ENCODE measurements at places on chromosomes 3 and 15.

DNA sequence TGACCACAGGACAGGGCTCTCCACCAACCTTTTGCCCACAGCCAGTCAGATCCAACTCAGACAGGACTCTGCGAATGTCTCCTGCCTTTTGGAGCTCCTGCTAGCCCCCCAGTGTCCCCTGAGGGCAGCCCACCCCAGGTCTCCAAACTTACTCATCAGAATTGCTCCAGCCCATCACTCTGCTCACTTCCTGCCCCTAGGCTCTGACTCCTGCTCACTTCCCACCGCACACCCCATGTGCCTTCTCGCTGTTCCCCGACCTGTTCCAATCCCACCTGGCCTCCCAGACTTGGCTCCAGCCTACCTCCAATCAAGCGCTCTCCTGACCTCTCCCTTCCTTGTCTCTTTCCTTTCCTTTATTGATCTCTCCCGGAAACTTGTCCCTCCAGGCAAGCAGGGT is 5.9 kb upstream of the STRA6 start:
- H3K36me3 ChIP-seq: no peaks in the 10 kb centered on the region
- peaks cover 29% of the 10 kb centered on the region for H3K4me1 ChIP-seq
- peak overlapping the region; percentile 24 for H3K27ac ChIP-seq
- no peak for DNase-seq

DNA sequence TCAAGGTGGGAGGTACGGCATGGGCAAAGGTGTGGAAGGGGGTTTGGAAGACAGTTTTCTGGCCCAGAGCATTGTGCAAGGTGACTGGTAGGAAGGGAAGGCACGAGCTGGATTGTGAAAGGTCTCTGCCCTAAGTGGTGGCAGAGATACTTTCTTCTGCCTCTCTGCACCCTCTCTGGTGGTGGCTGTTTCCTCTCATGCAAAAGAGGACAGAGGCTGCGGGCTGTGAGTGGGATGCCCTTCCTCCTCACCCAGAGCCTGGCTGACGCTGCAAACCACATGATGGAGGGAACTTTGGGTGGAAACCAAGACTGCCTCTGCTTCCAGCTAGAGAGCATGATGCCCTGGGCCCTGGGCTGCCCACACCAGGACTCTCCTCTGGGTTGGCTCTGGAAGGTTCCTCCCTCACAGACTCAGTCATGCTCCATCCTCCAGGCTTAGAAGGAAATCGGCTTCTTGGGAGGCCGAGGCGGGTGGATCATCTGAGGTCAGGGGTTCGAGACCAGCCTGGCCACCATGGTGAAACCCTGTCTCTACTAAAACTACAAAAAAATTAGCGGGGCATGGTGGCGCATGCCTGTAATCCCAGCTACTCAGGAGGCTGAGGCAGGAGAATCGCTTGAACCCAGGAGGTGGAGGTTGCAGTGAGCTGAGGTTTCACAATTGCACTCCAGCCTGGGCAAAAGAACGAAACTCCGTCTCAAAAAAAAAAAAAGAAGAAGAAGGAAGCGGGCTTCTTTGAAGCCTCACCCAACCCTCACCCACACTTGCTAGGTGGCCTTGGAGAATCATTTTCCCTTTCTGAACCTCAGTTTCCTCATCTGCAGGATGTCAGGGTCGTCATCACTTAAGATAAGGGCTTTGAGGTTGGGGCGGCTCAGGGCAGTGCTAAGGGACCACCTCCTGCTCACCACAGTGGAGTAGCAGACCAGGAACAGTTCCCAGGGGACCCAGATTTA is 8.3 kb downstream of the PSTPIP1 start:
- DNase-seq: no peak
- no peaks in the 10 kb centered on the region for H3K36me3 ChIP-seq
- H3K4me1 ChIP-seq: no peaks in the 10 kb centered on the region
- H3K27me3 ChIP-seq: no peaks in the 10 kb centered on the region
- H3K4me3 ChIP-seq: no peak overlapping the region

GRCh38 chr15:69794645-69795469 is 302.9 kb downstream of the TLE3 start:
- no peak overlapping the region for H3K4me3 ChIP-seq
- H3K4me1 ChIP-seq: peaks cover 3% of the 10 kb centered on the region

DNA sequence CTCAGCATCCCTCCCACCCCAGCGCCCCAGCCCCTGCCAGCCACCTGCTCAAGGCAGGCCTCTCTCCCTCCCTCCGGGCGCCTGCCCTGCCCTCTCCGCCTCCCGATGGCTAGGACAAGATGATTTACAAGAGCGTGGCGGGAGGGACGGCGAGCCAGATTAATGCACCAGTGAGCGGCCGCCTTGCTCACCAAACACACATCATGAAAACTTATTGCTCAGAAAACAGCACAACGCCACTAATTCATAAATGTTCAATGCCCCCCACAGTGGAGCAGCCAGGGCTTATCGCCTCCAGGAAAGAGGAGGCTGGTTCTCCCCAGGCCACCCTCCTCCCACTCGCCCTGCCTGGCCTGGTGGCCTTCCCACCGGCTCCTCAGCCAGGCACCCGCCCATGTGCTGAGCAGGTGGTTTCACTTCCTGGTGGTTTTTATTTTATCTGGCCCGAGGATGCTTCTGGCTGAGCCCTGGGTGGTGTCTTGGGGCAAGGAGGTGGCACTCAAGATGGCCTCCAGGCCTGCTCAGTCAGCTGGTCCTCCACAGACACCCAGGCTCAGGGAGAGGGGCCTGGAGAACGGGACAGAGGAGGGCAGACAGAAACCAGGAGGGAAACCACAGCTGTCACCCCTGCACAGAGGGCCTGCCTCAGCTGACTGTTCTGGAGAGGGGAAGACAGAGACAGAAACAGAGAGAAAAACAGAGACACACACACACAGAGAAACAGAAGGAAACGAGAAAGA is 284.9 kb downstream of the UACA start:
- no peaks in the 10 kb centered on the region for H3K4me1 ChIP-seq
- H3K27ac ChIP-seq: no peak overlapping the region
- no peaks in the 10 kb centered on the region for H3K36me3 ChIP-seq

- peak overlapping the region; percentile 77 for H3K4me3 ChIP-seq
- DNase-seq: peak; percentile 76
- no peaks in the 10 kb centered on the region for H3K36me3 ChIP-seq
- H3K4me1 ChIP-seq: peaks cover 32% of the 10 kb centered on the region
Measured at GRCh38 chr3:46881596-46882376, 4.3 kb downstream of the PTH1R start.

Data from hepatocyte (in vitro differentiated cells).